ENCODE measurements at places on chromosomes 5 and 9.

GRCh38 chr5:3593771-3594509, 1.7 kb upstream of the IRX1 start:
- DNase-seq, result no peak

DNA sequence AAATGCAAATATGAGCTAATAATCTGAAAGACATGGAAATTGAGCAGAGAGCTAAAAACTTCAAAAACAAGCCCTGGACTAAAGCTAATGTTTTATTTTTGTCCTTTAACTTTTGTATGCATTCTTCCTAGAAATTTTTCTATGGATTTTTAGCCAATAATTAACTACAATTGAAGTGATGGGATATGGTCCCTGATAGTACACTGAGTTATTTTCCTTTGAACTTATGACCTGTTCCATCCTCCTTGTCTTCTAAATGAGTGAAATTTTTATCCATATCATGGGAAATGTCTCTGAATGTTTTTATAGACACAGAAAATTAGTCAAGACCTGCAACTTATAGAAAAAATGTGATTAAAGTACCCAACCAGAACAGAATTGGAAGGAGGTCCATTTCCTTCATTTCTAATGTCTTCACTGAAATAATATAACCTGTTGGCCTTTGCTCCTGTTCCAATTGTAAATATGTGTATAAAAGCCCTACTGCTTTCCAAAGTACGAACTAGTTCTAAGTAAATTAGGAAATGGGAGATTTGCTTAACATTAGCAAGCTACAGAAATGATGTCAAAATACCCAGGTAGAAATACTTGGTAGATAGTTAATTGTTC, 11.3 kb upstream of the ERAP2 start:
- no peak for DNase-seq

GRCh38 chr5:57315941-57316340, 142.1 kb downstream of the GPBP1 start:
- DNase-seq, result no peak

GRCh38 chr5:59099270-59099994, 516.6 kb downstream of the RAB3C start:
- no peak for DNase-seq

- DNase-seq, result no peak
Observed at GRCh38 chr9:115133649-115134048, 15.7 kb upstream of the TNC start.

DNA sequence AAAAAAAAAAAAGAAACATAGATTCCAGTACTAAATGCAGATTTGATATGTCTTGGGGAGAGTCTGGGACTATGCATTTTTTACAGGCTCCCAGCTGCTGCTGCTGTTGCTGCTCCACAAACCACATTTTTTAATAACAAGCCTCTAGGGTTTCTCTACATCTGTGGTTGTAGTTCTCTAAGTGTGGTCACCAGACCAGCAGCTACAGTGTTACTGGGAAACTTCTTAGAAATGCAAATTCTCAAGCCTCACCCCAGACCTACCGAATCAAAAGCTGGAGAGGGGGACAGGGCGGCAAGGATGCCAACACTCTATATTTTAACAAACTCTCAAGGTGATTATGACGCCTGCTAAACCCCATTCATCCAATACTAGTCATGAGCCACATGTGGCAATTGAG, 293.4 kb upstream of the PTGER4 start:
- no peak for DNase-seq

DNA sequence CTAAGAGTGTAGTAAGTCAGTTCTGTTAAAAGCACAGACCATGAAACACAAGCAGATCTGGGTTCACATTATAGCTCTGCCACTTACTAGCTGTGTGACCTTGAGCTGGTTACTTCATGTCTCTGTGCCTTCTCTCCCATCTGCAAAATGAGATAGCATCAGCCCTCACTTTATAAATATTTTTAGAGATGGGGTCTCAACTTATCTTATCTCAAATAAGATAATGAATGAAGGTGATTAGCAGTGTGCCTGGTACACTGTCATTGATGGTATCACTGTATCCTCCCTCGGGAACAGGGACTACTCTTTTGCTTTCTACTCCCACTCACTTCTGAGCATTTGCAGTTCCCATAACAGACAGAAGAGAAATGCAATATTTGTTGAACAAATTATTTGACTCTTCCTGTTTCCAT, 52.4 kb downstream of the GALNT10 start:
- no peak for DNase-seq

- DNase-seq, result peak; percentile 64
Observed at GRCh38 chr5:19044931-19045695, 942.9 kb downstream of the CDH18 start.
